Natural killer cell (primary cell): ENCODE measurements at places on chromosomes 5 and 9.

DNA sequence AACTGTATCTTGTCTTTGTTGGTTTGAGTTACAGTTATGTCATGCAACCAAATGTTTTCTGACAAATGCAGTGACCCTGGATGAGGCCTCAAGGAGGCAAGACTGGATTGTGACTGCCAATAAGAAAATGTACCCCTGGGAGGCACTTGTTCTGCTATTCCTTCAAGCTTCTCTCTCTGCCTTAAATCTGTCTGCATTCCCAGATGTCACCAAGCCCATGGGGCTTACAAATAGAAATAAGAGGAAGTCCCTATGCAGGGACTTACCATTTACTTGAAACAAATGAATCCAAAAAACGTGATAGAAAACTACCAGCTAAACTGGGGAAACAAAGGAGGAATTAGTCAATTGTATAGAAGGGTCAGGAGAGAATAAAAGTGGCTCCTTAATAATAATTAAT lies 8.2 kb upstream of the PARP8 start:
- H3K4me1 ChIP-seq: peaks cover 2% of the 10 kb centered on the region
- H3K4me3 ChIP-seq: no peak overlapping the region
- H3K27me3 ChIP-seq: no peaks in the 10 kb centered on the region
- H3K27ac ChIP-seq: no peak overlapping the region
- no peak for DNase-seq

- no peaks in the 10 kb centered on the region for H3K4me1 ChIP-seq
- H3K27me3 ChIP-seq: no peaks in the 10 kb centered on the region
- no peak overlapping the region for H3K4me3 ChIP-seq
Measured at GRCh38 chr5:6083311-6083978, 294.9 kb downstream of the MED10 start.

DNA sequence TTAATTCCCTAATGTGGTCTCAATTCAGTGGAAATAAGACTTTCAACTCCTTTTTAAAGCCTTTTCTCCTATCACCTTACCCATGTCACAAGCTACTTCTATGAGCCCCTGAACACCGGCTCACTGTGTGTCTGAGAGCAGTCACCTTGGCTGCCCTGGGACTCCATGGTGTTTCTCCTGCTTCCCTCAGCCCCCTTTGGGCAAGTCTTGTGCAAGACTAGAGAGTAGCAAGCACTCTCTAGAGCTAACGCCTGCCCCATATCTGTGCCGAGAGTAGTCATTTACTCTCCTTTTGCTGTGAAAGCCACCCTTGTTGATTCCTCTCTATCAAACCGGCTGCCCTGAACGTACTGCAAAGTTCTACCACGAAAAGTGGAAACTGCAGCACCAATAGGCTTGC lies 77.9 kb upstream of the DAB2 start:
- no peak overlapping the region for H3K27ac ChIP-seq
- peaks cover 2% of the 10 kb centered on the region for H3K27me3 ChIP-seq
- no peaks in the 10 kb centered on the region for H3K36me3 ChIP-seq
- H3K4me1 ChIP-seq: no peaks in the 10 kb centered on the region

DNA sequence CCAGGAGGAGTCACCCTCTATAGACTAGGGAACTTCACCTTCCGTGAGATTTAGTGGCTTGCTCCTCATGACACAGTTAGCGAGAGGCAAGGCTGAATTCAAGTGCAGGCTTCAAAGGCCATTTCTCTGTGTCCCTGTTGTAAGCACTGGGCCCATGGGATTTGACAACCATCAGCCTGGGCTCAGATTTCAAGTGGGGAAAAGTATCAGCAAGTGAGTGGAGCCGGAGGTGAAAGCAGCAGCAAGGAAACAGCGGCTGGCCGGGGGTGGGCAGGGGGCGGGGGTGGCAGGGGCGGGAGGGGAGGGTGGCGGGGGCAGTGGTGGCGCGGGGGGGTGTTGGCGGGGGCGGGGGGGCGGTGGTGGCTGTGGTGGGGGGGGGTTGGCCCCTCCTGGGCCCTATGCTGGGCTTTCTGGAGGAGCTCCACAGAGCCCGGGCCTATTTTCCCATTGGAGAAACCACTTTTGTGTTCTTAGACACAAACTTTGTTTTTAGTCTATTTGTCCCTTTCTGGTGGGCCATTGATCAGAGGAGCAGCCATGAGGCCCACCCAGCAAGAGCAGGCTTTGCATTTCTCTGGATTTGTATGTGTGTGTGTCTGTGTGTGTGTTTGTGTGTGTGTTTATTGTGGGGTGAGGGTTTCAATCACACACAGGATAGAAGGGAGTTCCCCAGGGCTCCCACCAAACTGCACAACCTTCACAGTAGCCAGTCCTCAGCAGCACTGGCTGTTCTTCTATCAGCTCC lies 165.4 kb upstream of the RAI14 start:
- DNase-seq: no peak
- no peaks in the 10 kb centered on the region for H3K36me3 ChIP-seq
- peak overlapping the region; percentile 41 for H3K27ac ChIP-seq
- H3K4me3 ChIP-seq: no peak overlapping the region

DNA sequence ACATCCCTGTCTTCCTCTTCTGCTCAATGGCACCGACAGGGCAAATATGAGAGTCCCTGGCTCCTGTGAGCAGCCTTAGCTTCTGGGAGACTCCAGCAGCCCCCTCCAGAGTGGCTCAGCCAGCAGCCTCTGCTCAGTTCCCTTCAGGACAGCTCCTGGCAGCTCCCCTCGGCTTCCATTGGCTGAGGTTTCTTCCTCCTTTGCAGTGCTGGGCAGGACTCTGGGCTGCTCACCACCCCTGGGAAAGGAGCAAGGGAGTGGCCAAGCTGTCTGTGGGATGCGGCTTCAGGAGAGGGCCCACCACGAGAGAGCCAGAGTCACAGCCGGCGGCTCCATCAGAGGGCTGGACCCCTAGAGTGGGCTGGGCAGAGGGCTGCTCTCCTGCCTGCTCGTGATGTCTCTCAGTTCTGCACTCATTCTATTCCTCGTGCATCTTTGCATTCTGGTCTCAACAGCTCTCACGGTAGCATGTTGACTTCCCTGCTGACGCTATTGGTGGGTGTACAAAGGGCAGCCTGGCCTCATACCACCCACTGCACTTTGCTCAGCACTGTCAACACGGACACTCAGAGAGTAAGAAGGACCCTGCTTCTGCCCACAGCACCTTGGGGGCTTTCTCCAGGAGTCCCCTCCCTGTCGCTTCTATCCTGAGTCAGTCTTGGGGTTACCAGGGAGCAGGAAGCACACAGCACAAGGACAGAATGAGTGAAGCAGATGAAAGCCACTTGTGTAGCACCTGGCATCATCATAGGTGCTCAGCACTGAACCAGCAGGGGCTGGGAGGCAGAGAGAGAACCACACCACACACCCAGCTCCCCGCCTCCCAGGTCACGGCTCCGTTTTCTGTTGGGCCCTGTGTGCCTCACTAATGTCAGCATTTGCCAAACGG lies 80.9 kb upstream of the ALDH1B1 start:
- no peaks in the 10 kb centered on the region for H3K36me3 ChIP-seq
- H3K27me3 ChIP-seq: no peaks in the 10 kb centered on the region
- H3K27ac ChIP-seq: no peak overlapping the region
- no peak for DNase-seq

GRCh38 chr9:6055216-6055615 lies 39.8 kb upstream of the RANBP6 start:
- H3K36me3 ChIP-seq: no peaks in the 10 kb centered on the region
- DNase-seq: no peak
- H3K27me3 ChIP-seq: no peaks in the 10 kb centered on the region
- H3K27ac ChIP-seq: no peak overlapping the region
- no peaks in the 10 kb centered on the region for H3K4me1 ChIP-seq

DNA sequence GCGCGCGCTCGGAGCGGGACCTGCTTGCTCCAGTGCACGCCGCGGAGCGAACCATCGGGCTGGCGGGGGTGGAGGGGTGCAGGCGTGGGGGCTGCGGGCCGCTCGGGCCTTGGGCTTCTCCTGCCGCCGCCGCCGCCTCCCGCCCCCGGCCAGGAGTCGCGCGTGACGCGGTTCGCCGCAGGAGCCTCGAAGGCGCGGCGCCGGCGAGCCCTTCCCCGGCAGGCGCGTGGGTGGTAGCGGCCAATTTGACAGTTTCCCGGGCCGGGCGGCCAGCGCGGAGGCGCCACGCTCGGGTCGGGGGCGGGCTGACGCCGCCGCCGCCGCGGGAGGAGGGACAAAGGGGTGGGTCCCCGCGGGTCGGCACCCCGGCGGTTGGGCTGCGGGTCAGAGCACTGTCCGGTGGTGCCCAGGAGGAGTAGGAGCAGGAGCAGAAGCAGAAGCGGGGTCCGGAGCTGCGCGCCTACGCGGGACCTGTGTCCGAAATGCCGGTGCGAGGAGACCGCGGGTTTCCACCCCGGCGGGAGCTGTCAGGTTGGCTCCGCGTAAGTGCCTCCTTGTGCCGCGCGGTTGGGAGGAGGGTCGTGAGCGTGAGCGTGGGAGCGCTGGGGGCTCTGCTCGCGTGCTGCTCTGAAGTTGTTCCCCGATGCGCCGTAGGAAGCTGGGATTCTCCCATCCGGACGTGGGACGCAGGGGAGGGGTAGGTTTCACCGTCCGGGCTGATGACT lies at the start of gene TJP2:
TJP2 (plus strand) TSS at position 387 of the 725 bp plus-strand sequence; CDS start at position 483, 96 bp downstream.
- peaks cover 6% of the 10 kb centered on the region for H3K27me3 ChIP-seq
- DNase-seq: peak; percentile 37

- no peak for DNase-seq
- H3K4me3 ChIP-seq: no peak overlapping the region
- no peaks in the 10 kb centered on the region for H3K4me1 ChIP-seq
- H3K36me3 ChIP-seq: no peaks in the 10 kb centered on the region
- no peak overlapping the region for H3K27ac ChIP-seq
- H3K27me3 ChIP-seq: no peaks in the 10 kb centered on the region
Measured at GRCh38 chr9:86361176-86361575, 7.0 kb upstream of the TUT7 start.

DNA sequence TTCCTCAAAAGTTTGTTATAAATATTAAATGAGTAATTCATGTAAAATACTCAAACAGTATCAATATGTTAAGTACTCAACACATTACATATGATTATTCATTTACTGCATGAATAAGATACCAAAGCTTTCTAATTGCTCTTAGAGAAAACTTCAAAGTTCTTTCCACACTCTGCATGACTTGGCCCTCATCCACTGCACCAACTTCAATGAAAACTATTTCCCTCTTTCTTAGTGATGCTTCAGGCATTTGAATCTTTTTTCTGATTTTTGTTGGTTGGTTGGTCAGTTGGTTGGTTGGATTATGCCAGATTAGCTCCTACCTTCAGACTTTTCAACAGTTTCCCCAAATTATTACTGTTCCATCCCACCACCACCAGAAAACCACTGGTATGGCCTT lies 314.7 kb upstream of the RGMB start:
- H3K4me1 ChIP-seq: no peaks in the 10 kb centered on the region
- no peaks in the 10 kb centered on the region for H3K36me3 ChIP-seq
- no peak overlapping the region for H3K27ac ChIP-seq
- no peak for DNase-seq
- no peak overlapping the region for H3K4me3 ChIP-seq

GRCh38 chr9:121261107-121261460 lies 6.9 kb upstream of the GSN start:
- no peaks in the 10 kb centered on the region for H3K4me1 ChIP-seq
- no peaks in the 10 kb centered on the region for H3K36me3 ChIP-seq
- no peak for DNase-seq
- no peak overlapping the region for H3K4me3 ChIP-seq
- no peak overlapping the region for H3K27ac ChIP-seq
- H3K27me3 ChIP-seq: no peaks in the 10 kb centered on the region

- no peak for DNase-seq
- no peaks in the 10 kb centered on the region for H3K36me3 ChIP-seq
- no peak overlapping the region for H3K4me3 ChIP-seq
- H3K27ac ChIP-seq: no peak overlapping the region
- H3K4me1 ChIP-seq: no peaks in the 10 kb centered on the region
Measured at GRCh38 chr5:64838803-64839202, 70.1 kb downstream of the CWC27 start.

DNA sequence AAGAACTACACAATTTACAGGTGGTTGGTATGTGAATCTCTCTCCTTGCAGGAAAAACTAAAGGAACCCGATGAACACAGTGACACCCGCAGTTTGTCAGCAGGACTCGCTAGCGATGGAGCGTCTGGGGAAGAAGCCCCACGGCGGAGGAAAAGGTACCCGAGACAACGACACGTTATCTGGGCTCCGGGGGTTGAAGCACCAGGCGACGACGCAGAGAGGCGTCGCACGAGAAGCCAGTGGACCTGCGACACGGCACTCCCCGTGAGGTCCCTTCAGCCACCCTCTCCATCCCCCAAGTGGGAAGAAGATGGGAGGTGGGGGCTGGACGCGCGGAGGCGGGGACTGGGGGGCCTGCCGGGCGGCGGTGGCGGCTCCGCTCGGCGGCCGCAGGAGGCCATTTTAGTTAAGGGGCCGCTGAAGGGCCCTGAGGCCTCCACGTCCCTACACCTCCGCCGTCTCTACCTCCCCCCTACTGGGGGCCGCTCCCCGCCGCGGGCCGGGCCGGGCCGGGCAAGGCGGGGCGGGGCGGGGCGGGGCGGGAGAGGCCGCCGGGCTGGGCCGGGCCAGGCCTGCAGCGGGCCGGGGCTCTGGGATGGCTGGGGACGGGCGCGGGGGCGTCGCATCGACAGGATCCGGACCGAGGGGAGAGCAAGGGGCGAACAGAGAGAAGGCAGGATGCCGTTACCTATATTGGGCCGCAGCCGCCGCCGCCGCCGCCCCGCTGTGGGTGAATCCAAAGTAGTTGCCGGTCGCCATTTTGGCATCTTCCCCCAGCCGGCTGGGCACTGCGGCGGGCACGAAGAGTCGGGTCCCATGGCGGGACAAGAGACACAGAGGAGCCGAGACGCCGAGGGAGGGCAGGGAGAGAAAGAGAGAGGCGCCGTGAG lies 754 bp downstream of the ZFR start:
- peak; percentile 60 for DNase-seq
- peak overlapping the region; percentile 96 for H3K27ac ChIP-seq
- H3K36me3 ChIP-seq: no peaks in the 10 kb centered on the region
- H3K27me3 ChIP-seq: no peaks in the 10 kb centered on the region
- peak overlapping the region; percentile 98 for H3K4me3 ChIP-seq
- peaks cover 17% of the 10 kb centered on the region for H3K4me1 ChIP-seq

DNA sequence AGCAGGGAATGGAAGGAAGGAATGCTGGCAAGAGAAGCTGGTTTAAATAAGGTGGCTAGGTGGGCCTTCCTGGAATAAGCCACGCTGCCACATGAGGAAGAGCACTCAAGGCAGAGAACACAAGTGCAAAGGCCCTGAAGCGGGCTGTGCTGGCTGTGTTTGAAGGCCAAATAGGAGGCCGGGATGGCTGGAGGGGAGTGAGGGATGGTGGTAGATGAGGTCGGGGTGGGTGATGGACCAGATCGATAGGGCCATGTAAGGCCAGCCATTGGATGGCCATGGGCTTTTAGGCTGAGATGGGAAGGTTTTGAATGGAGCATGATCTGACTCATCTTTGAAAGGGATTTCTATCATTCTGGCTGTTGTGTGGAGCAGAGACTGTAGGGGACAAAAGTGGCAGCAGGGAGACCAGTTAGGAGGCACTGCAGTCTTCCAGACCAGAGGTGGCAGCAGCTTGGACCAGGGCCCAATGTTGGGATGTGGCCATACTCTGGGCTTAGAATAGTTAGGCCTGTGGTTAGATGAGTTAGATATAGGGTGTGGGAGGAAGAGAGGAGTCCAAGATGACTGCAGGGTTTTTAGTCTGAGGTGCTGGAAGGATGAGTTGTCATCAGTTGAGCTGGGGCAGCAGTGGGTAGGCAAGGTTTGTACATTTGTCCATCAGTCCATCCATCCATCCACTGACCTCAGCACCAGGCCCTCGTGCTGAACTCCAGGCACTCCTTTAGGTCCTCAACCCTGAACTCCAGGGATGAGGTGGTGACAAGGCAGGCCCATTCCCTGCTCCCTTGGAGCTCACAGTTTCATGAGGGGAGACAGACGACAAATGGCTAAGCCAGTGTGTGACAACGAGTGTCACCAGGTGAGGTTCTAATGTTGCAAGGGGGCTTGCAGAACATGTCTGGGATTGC lies 30.3 kb downstream of the NDST1 start:
- no peaks in the 10 kb centered on the region for H3K4me1 ChIP-seq
- no peak overlapping the region for H3K27ac ChIP-seq
- no peak overlapping the region for H3K4me3 ChIP-seq
- no peaks in the 10 kb centered on the region for H3K27me3 ChIP-seq
